ENCODE measurements at places on chromosomes 4 and X. TPM values are rescaled to one million over a fixed set of nuclear protein-coding genes. Genes with fewer than 3 reads are reported as not detected.

TLR6 gene
- 5.3 TPM for total RNA-seq

SOD3 gene
- not detected for total RNA-seq

UGT2B17 gene
- total RNA-seq = not detected

FAM149A gene
- total RNA-seq = 0.36 TPM

GPR143 gene
- total RNA-seq = 3.3 TPM

ZNF157 gene
- under 0.01 TPM for total RNA-seq

CC2D2A gene
- total RNA-seq = 23.1 TPM
